Left hindlimb (tissue), 1 donor: ENCODE measurements at places on chromosomes 5 and 9.

GRCh38 chr9:129084087-129084486 lies 3.2 kb downstream of the DOLPP1 start:
- no peak for DNase-seq

DNA sequence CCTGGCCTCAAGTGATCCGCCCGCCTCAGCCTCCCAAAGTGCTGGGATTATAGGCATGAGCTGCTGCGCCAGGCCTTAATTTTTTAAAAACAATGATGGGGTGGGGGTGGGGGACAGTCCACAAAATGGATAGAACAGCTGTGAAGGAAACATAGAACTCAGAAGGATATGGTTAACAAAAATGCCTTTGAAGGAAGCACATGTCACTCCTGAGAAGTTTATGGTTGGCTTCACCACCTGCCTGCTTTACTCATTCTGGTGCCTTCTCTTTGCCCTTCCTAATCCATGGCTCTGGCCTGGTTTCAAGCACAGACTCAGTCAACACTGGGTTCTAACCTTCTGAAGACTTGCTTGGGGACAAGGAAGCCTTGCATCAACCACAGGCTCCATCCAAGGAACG lies 10.3 kb downstream of the BAG1 start:
- no peak for DNase-seq

DNA sequence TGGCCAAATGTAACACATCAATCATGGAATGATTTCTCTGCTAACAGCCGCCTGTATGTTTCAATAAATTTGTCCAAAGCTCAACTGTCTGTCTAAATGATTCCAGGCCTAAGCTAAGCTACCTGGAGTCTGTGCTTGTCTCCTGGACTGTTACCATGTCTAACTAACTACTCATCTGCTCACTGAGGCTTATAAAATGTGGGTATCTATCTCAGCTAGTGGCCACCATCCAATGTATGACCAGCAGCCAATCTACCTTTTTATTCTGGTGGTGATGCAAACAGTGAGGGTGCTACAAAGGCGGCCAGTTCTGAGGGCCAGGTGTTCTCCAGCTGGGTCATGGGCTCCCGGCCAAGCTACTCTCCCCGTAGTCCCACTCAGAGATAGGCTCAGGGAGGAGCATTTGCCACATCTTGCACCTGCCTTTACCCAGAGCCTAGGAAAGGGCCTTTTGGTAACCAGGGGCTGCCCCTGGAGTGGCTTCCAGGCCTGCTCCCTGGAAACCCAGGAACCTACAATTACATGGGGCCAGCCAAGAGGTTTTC lies 59.1 kb downstream of the PFDN1 start:
- DNase-seq, result no peak

- no peak for DNase-seq
Observed at GRCh38 chr5:161863811-161864210, 15.9 kb downstream of the GABRA1 start.

DNA sequence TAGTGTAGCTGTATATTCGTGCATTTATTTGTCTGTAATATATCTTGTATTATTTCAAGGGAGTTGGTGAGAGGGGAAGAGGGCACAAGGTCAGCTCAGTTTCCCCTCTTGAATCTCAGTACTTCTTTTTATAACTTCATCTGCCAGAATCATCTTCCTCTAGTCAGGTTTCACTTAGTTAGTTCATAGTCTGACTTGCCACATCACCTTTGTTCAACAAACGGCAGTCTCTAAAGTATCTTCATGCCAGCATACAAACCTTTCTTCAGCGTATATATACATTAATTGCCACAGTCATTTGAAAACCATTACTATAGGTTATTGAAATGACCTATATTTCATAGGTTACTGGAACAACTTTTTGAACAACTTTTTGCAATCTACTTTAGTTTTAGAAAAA lies 1.6 kb downstream of the ECM2 start:
- no peak for DNase-seq

DNA sequence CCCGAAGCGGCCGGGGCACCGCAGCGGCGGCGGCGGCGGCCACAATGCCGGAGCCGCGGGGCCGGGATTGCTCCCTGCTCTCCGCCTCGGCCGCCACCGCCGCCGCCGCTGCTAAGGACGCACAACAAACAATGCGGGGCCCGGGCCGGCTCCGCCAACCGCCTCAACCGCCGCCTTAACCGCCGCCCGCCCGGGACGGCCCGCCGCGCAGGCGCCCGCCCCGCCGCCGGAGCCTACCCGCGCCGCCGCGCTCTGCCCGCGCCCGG lies 254 bp downstream of the STRBP start:
- DNase-seq, result no peak

DNA sequence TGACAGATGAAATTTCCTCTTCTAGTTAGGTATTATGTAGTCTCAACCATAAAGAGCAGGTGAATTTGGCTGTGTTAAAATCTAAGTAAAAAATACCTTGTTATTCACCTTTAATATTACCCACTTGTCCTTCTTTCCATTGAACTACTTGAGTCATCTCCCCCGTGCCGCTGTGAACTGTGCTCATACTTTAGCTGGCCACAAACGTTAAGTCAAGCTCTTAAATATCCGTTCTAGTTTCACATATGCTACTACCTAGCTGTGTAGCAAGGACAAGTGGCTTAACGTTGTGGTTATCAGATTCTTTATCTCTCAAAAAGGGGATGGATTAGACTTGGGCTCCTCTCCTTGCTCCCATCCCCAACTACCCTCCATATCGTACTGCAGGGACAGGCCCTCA lies 110.4 kb downstream of the EFNA5 start:
- no peak for DNase-seq

GRCh38 chr9:133238851-133239532 lies 29.9 kb upstream of the OBP2B start:
- DNase-seq, result peak; percentile 62

DNA sequence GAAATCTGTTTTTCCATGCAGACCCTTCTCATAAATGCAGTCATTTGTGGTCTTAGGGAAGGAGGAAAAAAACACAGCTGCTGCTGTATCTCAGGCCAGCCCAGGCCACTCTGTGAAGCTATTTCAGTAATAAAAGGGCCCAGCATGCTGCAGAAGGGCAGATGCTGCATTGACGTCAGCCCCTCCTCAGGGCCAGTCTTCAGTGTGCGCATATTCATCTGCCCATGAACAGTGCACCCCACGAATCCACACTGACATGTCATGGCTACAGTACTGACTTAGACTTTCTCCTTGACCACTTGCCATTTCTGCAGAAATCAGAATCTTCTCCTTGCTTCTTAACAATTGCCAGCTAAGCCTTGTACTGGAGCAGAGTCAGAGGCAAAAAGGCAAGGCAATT lies 304.7 kb downstream of the GABRG2 start:
- peak; percentile 36 for DNase-seq

DNA sequence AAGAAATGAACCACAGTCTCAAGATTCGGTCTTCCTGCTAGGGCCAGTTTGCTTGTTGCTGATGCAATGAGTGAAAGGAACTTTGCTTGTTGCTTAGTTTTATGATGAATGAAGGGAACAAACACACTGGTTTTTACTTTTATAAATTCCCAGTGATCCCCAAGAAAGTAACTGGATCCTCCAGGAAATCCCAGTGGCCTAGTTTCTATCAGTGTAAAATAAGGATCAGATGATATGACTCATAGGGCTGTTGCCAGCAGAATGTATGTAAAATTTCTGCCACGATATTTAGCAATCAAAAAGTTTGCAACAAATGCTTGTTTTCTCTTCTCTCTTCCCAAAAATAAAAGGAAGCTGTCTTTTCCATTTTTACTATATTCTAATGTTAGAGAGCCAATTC lies 160.1 kb upstream of the CDKN2B start:
- no peak for DNase-seq

DNA sequence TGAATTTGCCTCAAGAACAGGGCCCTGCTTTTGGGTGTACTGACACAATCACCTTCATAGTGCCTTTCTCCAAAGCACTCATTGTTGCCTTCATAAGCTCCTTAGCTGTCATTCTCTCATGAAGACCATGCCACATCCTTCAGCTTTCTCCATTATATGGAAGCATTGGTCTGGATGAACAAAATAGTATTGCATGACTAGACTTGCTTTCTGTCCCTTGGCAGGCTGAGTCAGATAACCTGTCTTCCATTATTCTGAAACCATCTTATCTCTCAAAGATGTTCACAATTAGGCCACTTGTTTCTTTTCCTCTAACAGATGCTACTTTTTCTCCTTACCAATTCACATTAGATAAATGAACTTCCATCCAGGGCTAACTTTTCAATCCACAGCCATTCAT lies 297.9 kb downstream of the IRX1 start:
- DNase-seq, result no peak

DNA sequence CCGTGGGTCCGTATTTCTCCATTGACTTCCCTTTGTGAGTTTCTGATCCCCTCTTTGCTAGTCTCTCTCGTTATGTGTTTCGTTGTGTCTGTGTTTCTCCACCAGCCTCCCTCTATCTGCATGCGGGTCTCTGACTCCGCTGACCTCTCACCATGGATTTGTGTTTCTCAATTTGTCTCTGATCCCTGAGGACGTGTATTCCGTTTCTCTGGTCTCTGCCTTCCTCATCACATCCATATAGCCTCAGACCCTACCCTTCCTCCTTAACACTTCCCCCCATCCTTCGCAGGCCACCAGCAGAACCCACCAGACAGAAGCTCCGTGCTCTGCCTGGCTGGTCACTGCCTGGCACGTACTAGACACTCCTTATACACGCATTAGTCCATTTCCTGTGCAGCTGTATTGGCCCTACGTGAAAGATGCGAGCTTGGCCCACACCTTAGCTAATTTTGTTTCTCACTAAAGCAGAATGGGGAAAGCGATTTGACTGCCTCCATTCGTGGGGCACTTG lies 631 bp downstream of the B4GALT7 start:
- DNase-seq, result no peak

DNA sequence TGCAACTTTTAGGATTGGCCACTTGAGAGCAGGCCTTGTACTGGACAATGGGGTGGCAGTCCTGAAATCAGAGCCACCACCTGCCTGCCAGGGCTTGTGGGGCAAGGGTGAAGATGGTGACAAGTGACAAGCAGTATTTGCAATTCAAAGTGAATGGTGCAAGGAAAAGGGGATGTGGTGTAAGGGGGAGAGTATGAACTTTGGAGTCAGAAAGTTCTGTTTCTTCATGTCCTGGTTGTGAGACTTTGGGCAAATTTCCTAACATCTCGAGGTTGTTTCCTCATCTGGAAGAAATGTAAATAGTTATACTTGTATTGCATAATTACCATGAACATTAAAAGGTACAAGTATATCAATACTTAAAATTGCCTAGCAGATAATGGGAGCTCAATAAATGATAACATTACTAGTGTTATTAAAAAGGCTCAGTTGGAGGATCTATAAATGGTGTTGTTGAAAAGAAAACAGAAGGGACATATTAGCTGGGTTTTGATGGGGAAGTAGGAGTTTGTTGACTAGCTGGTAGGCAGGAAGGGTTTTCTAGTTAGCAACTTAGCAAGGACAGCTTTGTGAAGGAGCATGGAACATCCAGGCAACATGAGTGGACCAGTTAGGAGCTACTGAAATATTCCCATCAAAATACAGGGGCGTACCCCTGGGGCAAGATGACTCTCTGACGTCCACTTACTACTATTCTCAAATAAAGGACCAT lies 21.3 kb upstream of the MEGF9 start:
- DNase-seq, result no peak

- no peak for DNase-seq
Observed at GRCh38 chr5:139138809-139139208, 59.4 kb downstream of the SIL1 start.

DNA sequence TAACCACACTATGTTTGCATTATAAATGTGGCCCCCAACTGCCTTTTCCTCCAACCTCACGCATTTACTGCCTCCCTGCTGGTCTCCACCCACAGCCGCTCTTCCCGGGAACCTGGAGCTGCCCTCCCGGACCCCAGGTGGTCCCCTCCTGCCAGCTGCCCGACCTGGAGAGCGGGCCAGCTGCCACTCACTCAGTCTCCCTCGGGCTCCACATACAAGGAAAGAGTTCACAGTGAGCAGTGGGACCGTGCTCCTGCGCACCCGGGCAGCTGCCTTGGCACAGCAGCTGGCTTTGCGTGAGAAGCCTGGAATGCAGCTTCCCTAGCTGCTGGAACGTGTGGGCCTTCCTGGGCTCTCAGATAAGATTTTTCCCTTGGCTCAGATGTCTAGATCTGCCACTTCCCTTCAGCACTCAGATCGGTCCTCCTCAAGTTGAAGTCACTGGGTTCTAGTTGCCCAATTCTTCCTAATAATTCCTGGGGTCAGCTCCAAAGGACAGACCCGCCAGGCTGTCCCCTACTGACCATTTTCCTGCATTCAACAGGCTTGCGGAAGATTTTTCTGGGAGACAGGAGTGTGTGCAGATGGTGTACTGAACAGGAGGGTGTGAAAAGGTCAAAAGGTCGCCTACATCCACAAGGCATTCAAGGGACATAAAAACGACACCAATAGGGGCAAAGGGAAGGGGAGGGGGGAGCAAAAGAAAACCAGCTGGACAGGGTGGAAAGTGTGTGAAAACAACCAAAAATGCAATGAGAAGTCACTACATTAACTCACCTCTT lies 69.1 kb downstream of the MYO10 start:
- peak; percentile 54 for DNase-seq

DNA sequence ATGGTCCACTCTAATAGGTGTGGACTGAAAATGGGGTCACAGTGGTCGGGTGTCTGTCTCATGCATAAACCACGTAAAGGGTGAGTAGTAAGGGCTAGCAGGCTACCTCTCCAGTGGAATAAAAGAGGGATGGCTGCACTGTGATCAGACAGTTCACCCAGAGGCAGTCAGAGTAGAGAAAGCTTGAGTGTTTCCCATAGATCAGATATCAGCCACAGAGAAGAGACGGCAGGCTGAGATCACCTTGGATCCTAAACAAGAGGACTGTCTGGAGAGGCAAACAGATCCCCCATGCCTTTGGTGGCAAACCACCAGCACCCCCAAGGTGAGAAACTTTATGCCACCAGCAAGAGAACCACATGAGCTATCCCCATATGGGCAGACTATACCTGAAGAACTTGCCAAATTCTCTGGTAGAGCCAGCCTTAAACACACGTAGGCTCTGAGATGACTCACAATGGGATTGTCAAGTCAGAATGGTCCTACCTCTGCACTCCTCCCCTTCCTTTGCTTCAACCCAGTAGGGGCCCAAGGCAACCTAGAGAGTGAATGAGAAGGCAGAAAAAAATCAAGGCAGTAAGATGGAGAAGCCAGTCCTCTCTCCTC lies 205.2 kb upstream of the MAP3K1 start:
- no peak for DNase-seq

GRCh38 chr5:13427827-13428557 lies 516.5 kb downstream of the DNAH5 start:
- DNase-seq, result no peak

DNA sequence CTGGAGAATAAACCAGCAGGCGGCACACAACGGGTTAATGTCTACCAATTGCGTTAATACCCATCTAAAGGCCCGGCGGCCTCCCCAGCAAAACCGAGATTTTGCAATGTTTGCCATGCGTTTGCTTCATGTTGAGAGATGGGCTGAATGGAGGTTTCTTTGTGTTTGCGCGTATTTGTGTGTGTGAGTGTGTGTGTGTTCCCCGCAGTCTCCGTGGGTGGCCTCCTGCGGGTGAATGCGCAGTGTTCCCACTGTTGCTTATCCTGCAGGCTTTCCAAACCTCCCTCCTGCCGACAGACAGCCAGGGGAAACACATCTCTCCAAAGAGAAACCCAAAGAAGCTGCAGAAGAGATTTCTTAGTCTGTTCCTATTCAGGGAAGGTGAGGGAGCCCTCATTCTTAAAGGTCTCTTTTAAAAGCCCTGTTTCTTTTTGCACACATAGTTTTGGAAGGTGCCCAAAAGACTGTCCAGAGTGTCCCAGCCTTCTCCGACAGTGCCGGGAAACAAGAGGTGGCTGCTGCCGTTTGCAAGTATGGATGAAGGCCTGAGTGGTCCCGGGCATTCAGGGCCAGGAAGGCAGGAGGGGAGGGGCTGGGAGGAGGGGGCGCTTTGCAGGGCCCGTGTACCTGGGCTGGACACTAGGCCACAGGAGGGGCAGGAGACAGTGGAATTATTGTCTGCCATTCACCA lies 103.8 kb upstream of the ERCC6L2 start:
- peak; percentile 68 for DNase-seq
